ENCODE measurements at places on chromosomes 4 and X. TPM values are rescaled to one million over a fixed set of nuclear protein-coding genes. Genes with fewer than 3 reads are reported as not detected.

DNA sequence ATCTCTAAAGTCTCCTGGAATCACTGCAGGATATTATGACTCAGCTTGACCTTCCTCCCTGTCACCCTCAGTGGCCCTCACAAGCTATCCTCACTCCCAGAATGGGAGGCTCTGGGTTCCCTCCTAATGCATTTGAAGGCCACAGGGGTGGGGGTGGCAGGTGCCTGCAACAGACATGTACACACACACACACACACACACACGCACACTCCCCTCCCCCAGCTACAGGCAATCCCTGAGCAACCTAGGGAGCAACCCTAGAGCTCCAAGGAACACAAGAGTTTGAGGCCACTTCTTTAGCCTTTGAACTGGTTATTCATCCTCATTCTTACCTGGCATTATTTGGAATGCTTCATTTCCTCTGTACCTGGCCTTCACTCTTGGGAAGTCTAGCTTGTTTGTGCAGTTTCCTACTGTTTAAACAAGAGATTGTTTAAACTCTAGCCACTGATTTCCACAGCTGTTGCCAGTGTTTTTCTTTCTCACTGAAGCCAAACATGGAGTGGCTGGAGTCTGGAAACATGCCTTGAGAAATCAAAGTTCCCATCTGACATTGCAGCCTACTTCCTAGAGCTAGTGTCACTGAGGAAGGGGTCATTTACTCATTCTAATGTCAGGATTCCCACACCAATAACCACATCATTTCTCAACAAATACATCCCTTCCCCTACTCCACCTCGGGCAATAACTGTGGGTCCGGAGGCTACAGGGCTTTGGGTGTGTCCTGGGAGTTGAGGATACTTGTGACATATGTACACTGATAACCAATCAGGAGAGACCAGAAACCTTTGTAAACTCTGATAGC, 37.7 kb downstream of the MAOA start:
- no peak for DNase-seq

DNA sequence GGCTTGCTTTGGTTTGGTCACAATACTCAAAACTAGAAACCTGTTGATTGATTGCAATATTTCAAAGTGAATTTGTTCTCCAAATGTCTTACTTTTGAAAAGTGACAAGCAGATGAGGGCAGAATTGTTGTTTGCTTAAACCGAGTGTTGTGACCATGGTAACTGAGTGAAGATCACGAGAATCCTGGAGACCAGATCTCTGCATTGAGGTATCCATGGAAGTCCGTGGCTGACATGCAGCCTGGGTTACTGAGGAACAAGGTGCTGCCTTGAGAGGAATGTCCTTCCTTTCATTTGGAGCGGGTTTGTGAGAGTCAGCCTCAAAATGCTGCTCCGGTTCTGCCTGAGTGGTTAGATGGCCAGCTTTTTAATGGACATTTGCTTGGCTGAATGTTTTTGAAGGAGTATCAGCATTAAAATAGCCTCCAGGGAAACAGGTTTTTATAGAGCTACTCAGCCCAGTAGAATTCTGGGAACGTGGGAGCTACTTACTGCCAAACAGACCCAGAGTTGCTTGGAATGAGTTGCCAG, 31.3 kb downstream of the NYX start:
- DNase-seq = no peak

DNA sequence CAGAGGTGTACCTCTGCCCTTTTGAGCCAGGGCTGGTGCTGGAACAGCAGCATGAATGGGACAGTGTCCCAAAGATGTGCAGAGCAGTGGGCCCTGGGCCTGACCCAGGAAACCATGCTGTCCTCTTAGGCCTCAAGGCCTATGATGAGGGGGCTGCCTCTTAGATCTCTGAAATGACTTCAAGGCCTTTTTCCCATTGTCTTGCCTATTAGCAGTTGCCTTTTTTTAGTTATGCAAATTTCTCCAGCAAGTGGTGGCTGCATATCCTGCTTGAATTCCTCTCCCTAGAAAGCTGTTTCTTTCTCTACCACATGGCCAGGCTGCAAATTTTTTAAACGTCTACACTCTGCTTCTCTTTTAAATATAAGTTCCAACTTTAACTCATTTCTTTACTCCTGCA, 160.3 kb downstream of the CFAP299 start:
- DNase-seq = no peak

DNA sequence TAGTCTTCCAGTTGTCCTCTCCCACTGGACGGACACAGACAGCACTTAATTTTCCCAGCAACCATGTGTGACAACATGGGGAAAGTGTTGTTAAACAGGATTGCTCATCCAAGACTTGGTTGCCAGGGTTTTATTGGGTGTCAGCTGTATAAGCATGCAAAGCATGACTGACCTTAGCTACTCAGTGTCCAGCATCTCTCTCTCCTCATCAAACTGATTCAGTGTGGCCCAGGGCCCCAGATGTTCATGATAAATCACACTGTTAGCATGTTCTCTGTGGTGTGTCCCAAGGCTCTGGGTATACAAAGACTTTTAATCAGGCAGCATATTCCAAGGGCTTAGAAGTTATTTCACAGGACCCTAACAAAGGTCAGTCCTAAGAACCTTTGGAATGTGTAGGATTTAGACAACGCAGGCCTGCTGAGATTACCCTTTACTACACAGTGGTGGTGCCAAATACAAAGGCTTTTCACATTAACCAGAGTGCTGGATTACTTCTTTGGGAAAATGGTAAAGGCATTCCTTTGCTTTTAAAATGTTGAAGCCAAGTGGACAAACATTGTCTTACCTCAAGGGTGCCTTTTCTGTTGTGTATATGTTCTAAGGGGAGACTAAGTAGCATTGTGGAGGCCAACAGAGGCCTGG, 213.3 kb downstream of the GLUD2 start:
- no peak for DNase-seq

DNA sequence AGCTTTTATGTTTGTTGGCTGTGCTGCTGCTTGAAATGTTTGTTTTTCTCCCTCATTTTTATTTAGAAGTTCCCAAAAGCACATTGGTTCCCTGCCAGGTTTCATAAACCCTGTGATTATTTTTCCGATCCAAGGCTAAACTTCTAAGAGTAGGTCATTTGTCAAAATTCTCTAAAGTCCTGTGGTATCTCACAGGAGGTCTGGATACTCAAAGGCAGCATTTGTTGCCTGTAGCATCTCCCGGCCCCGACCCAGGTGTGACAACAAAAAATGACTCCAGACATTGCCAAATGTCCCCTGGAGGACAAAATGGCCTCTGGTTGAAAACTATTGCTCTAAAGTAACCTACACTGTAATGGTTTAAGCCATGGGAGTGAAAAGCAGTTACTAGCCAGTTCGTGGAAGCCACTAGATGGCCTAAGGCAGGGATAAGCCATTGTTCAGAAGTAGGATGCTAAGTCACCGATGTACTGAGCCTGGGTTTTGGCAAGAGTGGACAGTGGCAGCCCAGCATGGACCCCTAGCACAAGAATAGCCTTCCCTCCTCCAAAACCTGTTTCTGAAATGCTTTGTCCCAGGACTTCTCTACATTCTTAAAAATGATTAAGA, 256.1 kb downstream of the THOC2 start:
- DNase-seq = no peak

DNA sequence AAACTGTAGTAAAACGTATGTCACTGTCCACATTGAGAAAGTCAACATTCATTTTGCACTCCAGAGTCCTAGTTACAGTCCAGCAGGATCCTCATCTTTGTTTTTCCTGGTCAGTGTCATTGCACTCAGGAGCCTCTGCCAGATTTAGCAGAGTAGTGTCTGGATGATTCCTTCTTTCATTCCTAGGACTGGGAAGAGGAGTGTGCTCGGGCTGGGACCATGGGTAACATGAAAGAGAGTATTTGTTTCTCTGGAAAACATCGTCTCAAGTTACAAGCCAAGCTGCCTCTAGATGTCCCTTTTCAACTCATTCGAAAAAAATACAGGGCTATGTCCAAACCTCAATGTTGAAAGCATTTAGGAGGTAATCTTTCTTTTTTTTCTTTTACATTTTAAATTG, 69.9 kb upstream of the TNIP3 start:
- DNase-seq = no peak

- DNase-seq = peak; percentile 32
Measured at GRCh38 chr4:15420642-15421041, 7.2 kb upstream of the C1QTNF7 start.

The DDX53 gene
- polyA plus RNA-seq = not detected

The PGAM4 gene
- not detected for polyA plus RNA-seq

The DDIT4L gene
- 5.2 TPM for polyA plus RNA-seq

The EDNRA gene
- 36.3 TPM for polyA plus RNA-seq

The PDLIM3 gene
- 49.5 TPM for polyA plus RNA-seq
